ENCODE measurements at places on chromosomes 5 and 9.

DNA sequence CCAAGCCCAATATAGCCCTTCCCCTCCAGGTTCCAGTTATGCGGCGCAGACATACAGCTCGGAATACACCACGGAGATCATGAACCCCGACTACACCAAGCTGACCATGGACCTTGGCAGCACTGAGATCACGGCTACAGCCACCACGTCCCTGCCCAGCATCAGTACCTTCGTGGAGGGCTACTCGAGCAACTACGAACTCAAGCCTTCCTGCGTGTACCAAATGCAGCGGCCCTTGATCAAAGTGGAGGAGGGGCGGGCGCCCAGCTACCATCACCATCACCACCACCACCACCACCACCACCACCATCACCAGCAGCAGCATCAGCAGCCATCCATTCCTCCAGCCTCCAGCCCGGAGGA lies 6.3 kb downstream of the NR4A3 start:
- no peak for DNase-seq

- DNase-seq: no peak
Measured at GRCh38 chr5:169325273-169325672, 24.3 kb upstream of the SLIT3 start.

GRCh38 chr9:126945682-126946081 lies 31.1 kb downstream of the RALGPS1 start:
- no peak for DNase-seq

GRCh38 chr9:133037775-133038515 lies 7.1 kb downstream of the GTF3C5 start:
- no peak for DNase-seq

DNA sequence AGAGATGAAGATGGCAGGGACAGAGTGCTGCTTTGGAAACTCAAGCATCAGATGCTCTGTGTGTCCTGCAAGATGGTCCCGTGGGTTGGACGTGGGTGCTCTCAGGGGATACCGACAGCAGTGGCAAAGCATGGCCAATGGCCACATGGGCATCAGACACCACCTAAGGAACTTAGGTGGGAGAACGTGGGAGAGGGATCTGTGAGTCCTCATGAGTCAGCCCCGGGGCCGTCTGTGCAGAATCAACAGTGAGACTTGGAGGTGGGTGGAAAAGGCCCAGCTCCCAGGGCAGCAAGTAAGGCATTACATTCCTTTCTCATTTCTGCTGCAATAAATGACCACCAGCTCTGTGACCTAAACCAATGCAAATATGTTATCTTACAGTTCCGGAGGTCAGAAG lies 77.0 kb downstream of the RAD23B start:
- no peak for DNase-seq

DNA sequence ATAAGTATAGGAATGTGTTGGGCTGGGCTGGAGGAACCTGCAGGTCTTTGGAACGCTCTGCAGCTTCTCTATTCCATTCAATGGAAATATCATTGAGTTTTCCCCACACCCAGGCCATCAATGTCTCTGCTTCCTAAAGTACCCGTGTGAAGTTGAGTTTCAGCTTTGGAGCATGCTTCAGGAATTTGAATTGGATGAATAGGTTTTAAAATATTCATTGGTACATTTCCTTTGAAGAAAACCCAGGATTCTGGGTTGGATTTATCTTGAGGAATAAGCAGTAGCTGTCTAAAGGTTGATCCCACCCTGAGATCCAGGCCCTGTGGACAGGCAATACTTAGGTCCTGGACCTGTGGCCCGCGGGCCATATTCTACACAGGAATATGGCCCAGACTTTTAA lies 37.3 kb downstream of the INSYN2B start:
- DNase-seq: no peak

GRCh38 chr9:36102742-36103495 lies 33.6 kb upstream of the GLIPR2 start:
- DNase-seq: peak; percentile 61

- DNase-seq: no peak
Measured at GRCh38 chr5:172564883-172565282, 76.2 kb upstream of the NEURL1B start.

DNA sequence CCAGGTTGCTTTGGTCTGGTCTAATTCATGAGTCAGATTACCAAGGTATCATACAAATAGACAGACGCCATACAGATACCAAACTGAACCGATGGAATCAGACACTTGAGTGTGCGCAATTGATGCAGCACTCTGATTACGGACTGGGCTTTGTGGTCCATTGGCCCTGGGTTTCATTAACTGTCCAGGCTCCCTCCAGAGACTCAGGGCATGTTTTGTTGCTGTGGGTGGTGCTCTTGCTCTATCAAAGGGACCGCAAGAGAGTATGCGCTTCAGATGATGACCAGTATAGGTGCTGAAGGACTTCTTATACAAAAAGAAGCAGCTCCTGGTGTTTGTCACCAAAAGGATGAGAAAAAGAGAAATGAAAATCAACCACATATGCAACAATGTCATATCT lies 36.9 kb upstream of the ANKRD55 start:
- DNase-seq: no peak

DNA sequence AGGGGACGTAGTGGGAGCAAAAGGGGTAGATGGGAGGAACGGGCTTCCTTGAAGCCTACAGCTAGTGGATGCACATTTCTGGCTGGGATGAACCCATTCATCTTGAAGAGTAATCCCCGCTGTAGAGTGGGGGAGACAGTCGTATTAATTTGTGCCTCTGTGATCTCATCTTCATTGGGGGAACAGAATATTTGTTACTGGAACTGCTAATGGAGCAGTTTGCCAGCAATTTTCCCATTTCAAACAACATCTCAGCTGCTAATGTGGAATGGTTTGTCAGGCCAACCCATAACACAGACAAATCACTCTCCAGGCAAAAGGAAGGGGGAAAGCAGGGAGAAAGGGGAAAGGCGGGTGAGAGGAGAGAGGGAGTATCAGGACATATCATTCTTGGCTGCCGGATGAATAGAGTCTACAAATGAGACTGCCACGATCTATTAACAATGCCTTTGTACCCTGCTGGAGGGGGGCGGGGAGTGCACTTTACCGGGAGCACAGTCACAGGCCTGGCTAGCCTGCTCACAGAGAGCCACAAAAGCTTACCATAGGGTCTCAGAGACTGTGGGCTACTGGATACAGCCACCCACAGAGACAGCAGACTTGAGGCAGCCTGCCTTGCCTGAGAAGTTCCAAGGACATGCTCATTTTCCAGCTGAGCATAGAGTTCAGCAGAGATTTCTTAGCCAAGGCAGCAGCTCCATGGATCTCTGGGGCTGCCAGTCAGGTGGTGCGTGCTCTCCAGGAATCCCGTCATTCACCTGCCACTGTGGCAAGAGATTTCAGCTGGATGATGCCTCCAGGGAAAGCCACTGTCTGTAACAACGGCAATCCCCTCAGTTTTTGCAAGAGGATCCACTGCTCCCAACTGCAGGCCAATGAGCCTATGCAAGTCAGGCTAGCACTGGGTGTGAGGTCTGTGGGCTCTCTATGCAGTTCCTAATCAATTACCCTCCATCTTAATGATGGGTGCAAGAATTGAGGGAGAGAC lies 217.7 kb upstream of the PANK3 start:
- no peak for DNase-seq

- DNase-seq: peak; percentile 18
Measured at GRCh38 chr5:176180339-176180738, 57.9 kb upstream of the SIMC1 start.

DNA sequence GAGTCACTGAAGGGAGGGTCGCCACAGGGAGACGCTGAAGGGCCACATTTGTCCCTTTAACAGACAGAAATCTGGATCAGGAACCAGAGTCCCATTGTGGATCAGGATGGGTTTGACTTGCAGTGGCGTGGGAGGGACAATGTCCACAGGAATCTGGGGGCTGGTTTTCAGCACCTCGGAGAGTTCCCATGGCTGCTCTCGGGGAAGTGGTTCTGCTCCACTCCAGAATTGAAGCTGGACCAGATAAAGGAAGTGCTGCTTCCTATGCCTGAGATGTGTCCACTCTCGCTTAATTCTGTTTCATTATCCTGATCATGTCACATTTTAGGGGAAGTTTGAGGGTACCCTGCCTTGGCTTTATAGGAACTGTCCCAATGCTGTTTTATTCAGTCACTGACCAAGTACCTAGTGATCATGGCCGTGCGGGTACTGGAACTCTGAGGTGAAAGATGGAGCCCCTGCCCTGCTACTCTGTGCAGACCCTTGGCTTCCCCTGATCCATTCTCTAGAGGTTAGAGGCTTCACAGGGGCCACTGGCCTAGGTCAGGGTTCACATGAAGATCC lies 28.7 kb downstream of the ENHO start:
- peak; percentile 16 for DNase-seq

DNA sequence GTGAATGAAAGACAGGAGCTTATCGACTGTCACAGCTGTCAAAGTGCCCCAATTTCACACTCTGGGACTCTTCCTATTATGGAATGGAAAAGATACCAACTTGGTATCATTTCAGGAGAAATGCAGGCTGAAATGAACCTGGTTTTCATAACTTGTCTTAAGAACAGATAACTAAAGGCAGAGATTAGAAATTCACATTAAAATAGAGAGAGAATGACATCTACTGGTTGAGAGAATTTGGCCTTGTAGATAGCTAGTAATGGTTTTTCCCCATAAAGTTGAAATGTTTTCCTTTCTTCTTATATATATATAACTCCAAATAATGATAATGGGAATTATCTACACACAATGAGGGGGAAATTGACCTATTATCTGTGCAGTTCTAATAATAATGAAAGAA lies 600.2 kb upstream of the CCNG1 start:
- no peak for DNase-seq

DNA sequence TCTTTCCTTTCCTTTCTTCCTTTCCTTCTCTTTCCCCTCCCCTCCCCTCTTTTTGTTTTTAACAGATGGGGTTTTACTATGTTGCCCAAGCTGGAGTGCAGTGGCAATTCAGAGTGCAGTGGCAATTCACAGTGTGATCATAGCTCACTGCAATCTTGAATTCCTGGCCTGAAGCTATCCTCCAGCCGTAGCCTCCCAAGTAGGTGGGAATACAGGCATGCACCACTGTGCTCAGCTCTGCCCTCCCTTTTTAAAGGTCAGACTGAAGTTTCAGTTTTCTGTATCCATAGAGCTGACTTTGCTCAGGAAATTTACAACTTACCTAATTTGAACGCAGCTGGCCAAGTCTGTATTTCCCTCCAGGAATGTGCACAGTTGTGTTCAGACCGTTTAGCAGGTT lies 696 bp downstream of the CCL28 start:
- DNase-seq: no peak

- DNase-seq: no peak
Measured at GRCh38 chr9:135930446-135931345, 23.4 kb upstream of the CAMSAP1 start.

- no peak for DNase-seq
Measured at GRCh38 chr9:92607773-92608172, 62.2 kb downstream of the IPPK start.

GRCh38 chr9:114861922-114862605 lies 56.2 kb upstream of the TNFSF15 start:
- DNase-seq: no peak

- DNase-seq: no peak
Measured at GRCh38 chr5:97072696-97073095, 69.7 kb downstream of the LIX1 start.

- DNase-seq: no peak
Measured at GRCh38 chr9:132239999-132240840, 78.4 kb downstream of the NTNG2 start.

- DNase-seq: no peak
Measured at GRCh38 chr9:97548379-97548778, 46.9 kb downstream of the TMOD1 start.

DNA sequence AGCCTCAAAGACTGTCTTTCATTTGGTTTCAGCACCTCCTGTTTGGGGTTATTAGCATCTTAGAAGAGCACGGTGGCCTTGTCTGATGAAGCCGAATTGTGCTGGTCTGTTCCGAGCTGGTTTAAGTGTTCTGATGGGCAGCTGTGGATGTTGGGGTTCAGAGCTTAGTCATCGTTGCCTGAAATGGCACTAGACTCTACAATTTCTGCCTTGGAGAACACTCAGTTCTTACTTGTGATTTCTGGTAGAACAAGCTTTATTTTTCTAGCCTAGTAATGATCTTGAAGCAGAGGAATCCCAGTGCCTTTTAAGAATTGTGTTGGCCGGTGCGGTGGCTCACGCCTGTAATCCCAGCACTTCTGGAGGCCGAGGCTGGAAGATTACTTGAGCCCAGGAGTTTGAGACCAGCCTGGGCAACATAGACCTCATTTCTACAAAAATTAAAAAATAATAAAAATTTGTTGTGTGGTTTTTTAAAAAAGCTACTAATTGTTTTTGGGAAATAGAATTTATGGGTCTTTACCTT lies 7.8 kb downstream of the FBXW5 start:
- no peak for DNase-seq

DNA sequence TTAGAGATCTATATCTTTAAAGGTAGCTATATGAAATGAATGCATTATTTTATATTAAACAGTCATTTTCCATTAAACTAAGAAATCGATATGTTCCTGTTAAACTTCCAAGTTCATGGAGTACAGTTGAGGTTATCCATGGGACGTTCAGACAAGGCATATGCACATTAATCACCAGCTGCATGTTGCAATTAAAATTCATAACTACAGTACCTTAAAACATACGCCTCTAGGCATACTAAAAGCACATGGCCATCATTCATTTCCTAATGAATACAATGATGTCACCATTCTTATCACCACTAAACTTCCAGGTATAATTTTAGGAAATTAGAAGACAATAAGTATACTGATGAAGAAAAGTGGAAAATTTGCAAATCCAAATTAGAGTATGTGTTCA lies 174.3 kb downstream of the CDH12 start:
- no peak for DNase-seq

DNA sequence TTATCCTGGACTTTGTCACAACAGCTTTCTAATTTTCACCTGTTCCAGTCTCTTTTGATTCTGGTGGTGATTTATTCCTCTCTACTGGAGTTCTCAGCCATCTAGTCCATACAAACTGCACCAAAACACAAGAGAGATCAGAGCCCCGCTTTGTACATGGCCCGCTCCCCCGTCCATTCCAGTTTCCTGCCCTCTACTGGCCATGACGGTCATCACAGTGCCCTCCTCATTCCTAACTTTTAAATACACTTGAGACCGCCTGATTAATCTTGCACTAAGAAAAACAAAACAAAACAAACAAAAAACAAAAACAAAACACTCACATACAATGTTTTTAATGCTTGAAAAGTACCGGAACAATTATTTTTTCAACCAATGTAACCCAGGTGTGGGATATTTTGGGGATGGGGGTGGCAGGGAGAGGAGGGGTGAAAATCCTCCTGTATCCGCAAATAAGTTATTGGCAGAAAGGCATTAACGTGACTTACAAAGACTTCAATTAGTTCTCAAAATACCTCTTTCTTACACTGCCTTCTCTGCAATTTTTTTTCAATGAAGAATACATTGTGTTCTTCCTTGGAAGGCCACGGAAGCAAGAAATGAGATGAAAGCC lies 84.8 kb upstream of the PAM start:
- DNase-seq: no peak

- no peak for DNase-seq
Measured at GRCh38 chr9:114938687-114939575, 8.5 kb upstream of the TNFSF8 start.

Measured in Caki2 (cell line).